ENCODE measurements at places on chromosomes 2 and 18. TPM values are rescaled to one million over a fixed set of nuclear protein-coding genes. Genes with fewer than 3 reads are reported as not detected.

- no peak for DNase-seq
Observed at GRCh38 chr2:135130751-135131150, 78.7 kb downstream of the RAB3GAP1 start.

DNA sequence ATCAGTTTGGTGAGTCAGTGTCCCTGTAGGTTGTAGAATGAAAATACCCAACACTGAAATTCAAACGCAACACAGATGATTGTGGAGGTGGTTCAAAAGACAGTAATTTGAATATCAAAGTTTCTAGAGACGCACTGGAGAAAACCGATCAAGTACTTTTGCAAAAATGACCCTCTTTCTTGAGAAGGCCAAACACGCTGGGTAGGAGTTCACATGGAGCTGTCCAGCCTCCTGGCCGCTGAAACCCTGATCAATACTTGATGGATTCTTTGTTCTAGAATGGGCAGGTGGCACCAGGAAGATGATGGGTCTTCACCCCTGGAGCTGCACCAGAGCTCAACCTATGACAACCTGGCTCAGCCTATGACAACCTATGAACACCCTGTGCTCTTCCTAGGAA, 39.7 kb upstream of the UBE2F start:
- peak; percentile 18 for DNase-seq

GRCh38 chr18:74874351-74874750, 276.7 kb downstream of the ZNF407 start:
- no peak for DNase-seq

DNA sequence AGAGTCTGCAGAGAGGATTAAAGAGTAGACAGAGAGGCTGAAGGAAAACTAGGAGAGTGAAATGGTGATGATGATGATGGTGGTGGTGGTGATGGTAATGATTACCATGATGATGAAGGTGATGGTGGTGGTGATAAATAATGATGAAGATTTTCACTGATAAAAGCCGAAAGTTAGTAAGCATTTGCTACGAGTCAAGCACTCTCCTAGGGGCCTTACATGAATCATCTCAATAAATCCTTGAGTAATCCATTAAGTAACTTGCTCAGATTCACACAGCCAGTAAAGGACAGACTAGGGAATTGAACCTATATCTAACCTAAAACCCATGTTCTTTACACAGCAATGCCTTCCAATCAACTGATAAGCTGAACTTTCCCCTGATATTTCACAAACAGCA, 106.7 kb upstream of the PGAP1 start:
- no peak for DNase-seq

Gene ASNSD1
- 74.0 TPM for total RNA-seq

Gene CAPN13
- total RNA-seq, result not detected

DNA sequence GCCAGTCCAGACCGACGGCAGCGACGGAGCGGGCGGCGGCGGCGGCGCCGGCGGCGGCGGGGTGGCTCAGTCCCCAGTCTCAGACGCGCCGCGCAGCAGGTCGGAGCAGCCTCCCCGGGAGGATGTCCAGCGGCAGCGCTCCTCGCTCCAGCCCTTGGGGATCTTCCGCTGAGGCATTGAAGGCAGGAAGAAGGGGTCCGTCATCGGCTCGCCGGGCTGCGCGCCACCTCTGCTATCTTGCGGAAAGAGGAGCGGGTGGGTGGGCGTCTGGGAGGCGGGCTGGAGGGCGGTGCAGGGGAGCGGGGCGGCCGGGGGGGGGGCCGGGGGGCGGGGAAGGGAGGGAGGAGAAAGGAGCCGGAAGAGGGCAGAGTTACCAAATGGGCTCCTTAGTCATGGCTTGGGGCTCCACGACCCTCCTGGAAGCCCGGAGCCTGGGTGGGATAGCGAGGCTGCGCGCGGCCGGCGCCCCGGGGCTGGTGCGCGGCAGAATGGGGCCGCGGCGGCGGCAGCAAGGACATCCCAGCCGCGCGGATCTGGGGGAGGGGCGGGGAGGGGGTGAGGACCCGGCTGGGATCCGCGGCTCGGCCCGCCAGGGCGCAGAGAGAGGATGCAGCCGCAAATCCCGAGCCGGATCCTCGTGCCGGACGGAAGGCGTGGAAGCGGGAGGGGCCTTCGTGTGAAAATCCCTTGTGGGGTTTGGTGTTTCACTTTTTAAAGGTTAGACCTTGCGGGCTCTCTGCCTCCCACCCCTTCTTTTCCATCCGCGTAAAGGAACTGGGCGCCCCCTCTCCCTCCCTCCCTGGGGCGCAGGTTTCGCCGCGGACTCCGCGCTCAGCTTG, at the start of gene NETO1:
TSS of gene NETO1 (minus strand) at position 242 of the 839 bp plus-strand sequence. CDS start 696 bp downstream, outside the sequence.
- DNase-seq, result no peak

GRCh38 chr2:159939946-159940345, 122.5 kb downstream of the PLA2R1 start:
- peak; percentile 51 for DNase-seq

- peak; percentile 50 for DNase-seq
Observed at GRCh38 chr2:222861411-222862105, 722 bp downstream of the ACSL3 start.

Gene MYO7B
- not detected for total RNA-seq

Gene NEB
- 1,145 TPM for total RNA-seq
